NCI-H2029 treated with DMSO at 0.1 percent for 48 hours (cell line): ENCODE measurements at places on chromosomes 6 and 20.

- peak; percentile 28 for DNase-seq
These were observed 466.9 kb upstream of the NRSN1 start for GRCh38 chr6:23659125-23659524.

DNA sequence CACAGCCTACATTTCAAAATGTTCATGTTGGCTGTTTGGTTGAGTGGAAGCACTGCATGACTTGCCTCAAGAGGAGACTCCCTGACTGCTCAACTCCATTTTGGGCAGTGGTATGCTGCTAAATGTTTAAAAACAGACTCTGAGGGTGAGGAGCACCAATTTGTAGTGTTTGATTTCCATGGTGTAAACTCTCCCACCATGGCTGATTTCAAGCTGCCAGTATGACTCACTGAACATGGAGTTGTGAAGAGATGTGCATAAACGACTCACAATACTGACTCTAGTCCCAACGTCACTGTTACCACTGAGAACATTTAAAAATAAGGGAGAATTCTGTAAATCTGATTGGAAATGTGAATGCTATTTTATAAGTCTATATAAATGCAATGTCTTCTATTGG is 70.4 kb downstream of the BACH2 start:
- DNase-seq = no peak

GRCh38 chr6:144344646-144345045 is 59.5 kb downstream of the UTRN start:
- no peak for DNase-seq

- DNase-seq = no peak
These were observed 945 bp downstream of the TENT5A start for GRCh38 chr6:81751388-81752083.

DNA sequence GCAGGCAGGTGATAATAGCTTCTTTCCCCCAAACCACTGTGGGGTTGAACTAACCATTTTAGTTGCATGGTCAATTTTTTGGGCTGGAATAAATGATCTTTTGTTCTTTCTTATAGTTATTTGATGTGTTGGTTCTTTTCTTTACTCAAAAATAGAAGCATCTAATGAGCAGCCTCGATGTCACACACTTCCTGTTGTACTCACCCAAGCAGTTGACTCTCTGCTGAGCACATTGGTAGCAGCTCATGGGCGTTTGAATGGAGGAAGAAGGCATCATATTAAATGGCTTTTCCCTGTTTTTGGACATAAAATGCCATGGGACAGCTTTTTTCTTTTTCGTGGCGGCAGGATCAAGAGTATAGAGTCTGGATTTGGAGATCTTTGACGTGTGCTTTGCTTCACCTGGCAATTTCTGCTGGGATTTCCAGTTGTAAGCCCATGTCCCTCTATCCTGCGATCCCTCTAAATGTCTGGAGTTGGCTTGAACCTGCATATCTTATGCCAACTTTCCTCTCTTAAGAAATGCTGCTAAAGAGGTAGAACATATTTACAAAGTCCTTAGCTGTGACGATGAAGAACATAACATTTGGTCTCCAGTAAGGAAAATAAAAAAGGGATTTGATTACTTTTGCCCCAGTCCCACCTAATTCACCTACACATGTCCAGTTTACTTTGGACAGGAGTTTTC is 268.3 kb downstream of the PRL start:
- DNase-seq = no peak

DNA sequence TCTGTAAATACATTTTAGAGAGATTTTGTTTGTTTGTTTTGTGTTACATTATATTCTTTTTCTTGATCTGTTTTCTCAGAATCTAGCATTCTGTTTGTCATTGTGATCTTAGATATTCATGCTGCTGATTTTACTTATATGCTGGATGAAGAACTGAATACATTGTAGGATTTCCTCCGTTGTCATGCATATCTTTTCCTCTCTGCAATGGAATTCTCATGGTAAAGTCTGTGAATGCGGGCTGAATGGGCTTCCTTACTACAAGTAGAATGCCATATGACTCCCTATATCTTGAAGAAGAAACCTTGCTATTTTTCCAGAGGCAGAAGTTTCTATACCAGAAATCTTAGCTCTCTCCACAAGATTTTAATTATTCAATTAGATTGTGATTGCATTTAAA is 2.4 kb upstream of the DEFB114 start:
- DNase-seq = no peak

GRCh38 chr6:13764996-13765395 is 49.4 kb downstream of the MCUR1 start:
- DNase-seq = no peak

GRCh38 chr6:10873374-10873773 is 8.5 kb downstream of the GCM2 start:
- DNase-seq = no peak

DNA sequence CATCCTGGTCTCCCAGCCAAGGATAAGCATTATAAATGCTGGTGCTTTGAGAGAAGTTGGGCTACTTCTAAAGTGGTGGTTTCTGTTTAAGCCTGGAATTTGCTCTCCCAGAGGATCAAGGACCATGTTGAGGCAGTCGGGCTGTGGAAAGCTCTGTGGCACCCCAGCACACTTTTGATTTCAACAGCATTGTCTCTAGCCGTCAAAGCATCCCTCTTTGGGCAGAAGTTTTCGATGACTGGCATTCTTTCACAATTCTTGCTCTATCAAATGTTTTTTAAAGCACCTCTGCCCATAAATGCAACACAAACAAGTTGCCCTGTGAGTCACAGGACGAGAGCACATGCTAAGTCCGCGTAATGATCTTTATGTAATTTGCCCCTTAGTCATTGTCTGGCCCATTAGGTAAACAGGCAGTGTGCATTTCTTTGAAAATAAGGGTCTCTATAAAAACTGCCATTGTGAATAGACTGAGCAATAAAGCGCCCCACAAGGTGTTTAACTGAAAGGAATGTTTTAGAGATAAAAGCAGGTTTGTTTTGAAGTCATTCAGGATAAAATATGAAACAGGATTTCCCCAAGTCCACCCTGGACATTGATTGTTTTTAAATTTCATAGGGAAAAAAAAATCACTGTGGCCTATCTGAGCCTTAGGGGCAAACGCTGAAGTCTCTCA is 44.7 kb upstream of the FOXQ1 start:
- DNase-seq = no peak

DNA sequence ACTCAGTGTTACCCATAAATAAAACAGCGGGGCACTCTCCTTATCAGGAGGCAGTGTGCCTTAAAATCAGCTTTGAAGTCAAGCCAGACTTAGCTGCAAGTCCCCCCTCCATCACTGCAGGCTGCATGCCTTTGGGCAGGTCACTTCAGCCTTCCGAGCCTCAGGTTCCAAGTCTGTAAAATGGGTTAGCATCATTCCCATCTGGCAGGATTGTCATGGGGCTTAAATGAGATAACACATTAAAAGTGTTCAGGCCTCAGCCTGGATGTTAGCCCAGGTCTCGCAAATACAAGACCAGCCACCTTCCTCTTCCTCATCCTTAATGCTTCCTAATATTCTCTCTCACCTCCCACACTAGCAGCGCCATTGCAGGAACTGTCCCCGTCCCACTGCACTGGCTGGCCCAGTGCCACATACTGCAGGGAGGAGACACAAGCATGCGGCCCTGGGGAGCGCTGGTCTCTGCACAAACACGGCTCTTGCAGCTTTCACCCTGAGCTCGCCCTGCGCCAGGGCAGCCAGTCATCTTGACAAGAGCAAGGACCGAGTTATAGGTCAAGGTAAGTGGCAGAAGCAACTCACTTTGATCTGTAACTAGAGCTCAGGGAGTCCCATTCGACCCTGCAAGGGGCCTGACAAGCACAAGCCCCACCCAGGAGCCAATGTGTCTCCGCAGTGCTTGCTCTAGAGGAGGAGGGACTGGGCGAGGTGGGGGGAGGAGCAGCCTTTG is 564.6 kb upstream of the AGPAT4 start:
- no peak for DNase-seq

GRCh38 chr20:32753731-32754130 is 8.5 kb upstream of the DNMT3B start:
- DNase-seq = no peak

DNA sequence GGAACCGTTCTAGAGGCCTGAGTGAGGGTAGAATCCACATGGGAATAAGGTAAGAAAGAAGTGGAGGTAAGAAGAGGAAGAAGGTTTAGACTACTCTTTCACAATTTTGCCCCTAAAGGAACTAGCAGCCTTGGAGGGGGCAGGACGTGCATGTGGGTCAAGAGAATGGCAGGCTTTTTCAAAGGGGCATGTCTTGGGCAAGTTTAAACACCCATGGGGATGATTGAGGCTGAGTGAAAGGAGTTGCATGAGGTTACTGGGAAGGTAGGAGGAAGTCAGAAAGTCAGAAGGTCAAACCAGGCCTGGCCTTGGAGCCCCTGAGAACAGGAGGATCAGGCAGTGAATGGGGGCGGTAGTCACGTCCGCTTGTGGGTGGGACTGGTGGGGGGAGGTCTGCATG is 10.2 kb downstream of the ADA start:
- no peak for DNase-seq

DNA sequence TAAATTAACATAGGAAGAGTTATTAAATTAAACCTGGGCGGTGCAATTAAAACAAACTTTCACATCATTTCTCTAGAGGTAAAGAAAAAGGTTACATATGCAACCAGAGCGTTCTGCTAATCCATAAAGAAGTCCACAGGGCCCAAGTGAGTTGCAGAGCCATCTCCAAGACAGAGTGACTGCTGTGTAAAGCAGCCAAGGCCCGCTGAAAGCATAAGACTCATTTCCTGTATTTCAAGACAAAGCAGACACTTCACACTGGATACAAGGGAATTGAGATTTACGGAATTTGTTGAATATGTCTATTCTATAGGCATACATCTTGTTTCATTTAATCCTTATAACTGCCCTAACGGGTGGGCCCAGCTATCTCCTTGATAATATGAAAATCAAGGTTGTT is 422.8 kb downstream of the CBLN4 start:
- no peak for DNase-seq

DNA sequence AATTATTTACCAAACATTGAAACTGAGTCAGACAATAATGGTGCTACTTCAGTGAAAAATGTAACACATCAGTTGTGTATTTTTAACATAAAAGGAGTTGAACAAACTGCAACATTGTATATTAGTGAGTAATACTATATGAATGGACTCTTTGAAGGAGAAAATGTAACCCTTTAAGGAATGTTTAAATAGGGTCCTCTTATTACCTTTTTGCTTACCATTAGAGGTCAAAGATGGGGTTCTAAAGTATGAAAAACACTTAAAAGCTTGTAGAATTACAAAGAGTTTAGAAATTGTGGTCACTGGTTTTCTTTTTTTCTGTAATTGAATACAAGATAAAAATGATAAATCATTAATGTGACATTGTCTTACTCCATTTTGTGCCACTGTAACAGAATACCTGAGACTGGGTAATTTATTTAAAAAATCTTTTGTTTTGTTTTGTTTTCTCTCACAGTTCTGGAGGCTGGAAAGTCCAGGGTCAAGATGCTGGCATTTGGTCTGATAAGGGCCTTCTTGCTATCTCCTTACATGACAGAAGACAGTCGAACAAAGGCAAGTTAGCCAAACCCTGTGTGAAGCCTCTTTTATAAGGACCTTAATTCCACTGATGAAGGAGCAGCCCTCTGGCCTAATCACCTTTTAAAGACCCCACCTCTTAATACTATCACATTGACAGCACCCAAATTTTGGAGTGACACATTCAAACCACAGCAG is 43.2 kb downstream of the SESN1 start:
- DNase-seq = no peak

- DNase-seq = no peak
These were observed 121.7 kb upstream of the TMEM181 start for GRCh38 chr6:158438226-158438625.

GRCh38 chr20:21982559-21982958 is 277.1 kb downstream of the PAX1 start:
- DNase-seq = no peak

- DNase-seq = peak; percentile 50
These were observed 279.1 kb downstream of the PRL start for GRCh38 chr6:22017766-22018165.

GRCh38 chr6:124546601-124547000 is 415.6 kb upstream of the RNF217 start:
- no peak for DNase-seq

GRCh38 chr20:17648791-17649730 is 33.0 kb downstream of the RRBP1 start:
- DNase-seq = peak; percentile 49

DNA sequence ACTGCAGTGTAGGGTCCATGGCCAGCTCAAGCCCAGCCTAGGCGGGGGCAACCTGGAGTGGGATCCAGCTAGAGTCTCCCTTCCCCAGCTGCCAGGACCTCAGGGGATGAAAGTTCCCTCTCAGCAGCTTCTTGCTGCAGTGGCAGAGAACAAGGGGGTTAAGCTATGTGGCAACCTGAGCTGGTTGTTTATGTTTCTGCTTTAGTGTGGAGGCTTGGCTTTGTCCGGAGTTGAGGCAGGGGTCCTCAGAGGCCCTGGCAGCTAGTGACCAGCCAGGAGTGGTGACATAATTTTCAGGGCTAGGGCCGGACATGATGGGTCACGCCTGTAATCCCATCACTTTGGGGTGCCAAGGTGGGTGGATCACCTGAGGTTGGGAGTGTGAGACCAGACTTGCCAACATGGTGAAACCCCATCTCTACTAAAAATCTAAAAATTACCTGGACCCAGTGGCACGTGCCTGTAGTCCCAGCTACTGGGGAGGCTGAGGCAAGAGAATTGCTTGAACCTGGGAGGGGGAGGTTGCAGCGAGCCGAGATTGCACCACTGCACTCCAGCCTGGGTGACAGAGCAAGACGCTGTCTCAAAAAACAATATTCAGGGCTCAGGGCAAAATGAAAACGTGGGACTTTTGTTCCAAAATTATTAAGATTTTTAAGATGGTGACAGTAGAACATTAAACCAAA is 8.5 kb upstream of the PCIF1 start:
- no peak for DNase-seq

- no peak for DNase-seq
These were observed 564.3 kb upstream of the MARCKS start for GRCh38 chr6:113292646-113293422.

DNA sequence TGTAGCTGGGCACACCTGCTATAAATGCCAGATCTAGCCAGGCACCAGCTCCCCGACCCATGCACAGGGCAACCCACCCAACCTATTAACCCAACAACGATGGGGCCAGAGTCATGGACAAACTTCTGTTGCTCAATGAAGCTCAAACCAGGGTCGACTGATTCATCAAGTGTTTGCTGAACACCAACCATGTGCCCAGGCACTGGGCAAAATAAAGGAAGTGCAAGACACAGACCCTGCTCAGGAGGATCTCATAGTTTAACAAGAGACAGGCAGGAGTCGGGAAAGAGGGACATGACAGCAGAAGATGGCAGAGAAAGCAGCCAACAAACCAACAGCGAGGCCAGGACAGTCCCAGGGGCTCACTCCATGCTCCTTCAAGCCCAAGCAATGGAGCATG is 18.8 kb downstream of the KCNK5 start:
- no peak for DNase-seq
